ENCODE measurements at places on chromosomes 6 and 20. TPM values are rescaled to one million over a fixed set of nuclear protein-coding genes. Genes with fewer than 3 reads are reported as not detected.
A peak's percentile ranks its signal among the peaks of the same experiment; 100 is the strongest.

EPPIN gene
- total RNA-seq: not detected

TRIM38 gene
- 28.5 TPM for total RNA-seq

- peak; percentile 68 for DNase-seq
These were observed 466 bp upstream of the PSMB1 start for GRCh38 chr6:170553534-170554012.

DNA sequence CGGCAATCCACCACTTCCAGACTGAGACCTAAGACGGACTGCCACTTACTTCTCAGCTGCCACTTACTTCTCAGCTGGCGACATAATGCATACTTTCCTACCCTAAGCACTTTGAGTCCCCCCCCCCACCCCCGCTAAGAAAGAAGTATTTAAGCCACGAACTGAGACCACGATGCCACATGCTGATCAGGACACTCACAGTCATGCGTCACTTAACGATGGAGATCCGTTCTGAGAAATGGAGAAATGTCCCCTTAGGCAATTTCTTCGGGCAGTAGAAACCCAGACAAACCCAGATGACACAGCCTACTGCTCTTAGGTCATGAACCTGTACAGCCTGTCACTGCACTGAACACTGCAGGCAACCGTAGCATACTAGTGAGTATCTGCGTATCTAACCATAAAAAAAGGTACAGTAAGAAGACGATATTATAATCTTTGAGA, 690 bp downstream of the IFNGR1 start:
- peak; percentile 78 for DNase-seq

DNA sequence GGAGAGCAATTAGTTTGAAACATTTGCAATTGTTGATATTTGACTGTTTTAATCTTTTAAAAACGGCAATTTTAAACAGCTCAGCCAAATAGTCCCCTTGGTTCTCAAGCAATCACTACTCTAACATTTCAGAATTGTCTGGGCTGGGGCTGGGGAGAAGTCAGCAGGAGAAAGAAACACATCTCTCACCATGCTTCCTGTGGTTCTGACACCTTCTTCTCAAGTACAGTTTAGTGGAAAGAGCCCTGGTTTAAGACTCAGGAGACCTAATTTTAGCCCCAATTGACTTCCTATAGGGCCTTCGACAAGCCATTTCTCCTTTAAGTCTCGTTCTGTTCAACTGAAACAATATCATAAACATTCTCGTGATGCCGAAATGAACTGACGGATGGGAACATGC, 168.4 kb upstream of the CDYL start:
- no peak for DNase-seq

- no peak for DNase-seq
These were observed 17.3 kb upstream of the BTN3A2 start for GRCh38 chr6:26347699-26348098.

- no peak for DNase-seq
These were observed 233.5 kb upstream of the TAB2 start for GRCh38 chr6:149084026-149084425.

- peak; percentile 66 for DNase-seq
These were observed 20.3 kb downstream of the SNTA1 start for GRCh38 chr20:33423141-33423834.
